ENCODE measurements at places on chromosomes 6 and 20. TPM values are rescaled to one million over a fixed set of nuclear protein-coding genes. Genes with fewer than 3 reads are reported as not detected.

The KIF25 gene
- total RNA-seq = 0.26 TPM

The SSTR4 gene
- not detected for total RNA-seq

The BMP2 gene
- total RNA-seq = 15.9 TPM

The PDYN gene
- total RNA-seq = not detected

The PTK6 gene
- total RNA-seq = under 0.01 TPM

Data from fibroblast of lung (primary cell).